ENCODE measurements at places on chromosomes 16 and 17.

DNA sequence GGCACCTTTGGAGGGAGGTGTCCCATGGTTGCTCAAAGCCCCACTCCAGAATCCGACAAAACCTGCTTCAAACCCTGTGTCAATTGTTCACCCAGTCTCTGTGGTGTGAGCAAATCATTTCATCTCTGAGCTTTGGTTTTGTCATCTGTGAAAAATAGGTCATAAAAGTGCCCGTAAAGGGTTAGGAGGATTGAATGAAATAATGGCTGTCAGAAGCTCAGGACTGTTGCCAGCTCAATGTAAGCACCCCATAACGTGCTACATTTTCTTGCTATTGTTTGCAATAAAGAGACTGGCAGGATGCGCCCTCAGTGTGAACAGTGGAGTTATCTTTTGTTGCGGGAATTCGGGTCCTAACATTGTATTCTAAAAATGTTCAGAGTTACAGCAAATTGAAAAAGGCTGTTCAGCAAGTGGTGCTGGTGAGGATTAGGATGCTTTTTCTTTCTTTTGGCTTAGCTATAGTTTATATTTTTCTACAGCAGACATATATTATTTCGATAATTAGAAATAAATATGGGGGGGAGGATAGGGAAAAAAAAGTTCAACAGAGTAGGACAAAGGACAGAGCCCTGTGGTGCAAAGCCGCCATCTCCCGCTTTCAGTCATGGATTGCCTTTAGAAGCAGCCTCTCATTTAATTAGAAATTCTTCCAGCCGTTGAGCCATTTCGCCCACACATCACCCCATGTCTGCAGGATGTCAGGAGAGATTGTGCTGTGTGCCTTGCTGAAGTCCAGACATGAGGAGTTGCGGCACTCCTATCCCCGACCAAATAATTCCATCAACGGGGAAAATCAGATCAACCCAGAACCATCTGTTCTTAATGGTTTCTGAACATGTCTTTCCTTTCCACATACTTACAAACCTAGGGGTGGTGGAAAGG, 20.9 kb upstream of the PYY start:
- no peak for DNase-seq

DNA sequence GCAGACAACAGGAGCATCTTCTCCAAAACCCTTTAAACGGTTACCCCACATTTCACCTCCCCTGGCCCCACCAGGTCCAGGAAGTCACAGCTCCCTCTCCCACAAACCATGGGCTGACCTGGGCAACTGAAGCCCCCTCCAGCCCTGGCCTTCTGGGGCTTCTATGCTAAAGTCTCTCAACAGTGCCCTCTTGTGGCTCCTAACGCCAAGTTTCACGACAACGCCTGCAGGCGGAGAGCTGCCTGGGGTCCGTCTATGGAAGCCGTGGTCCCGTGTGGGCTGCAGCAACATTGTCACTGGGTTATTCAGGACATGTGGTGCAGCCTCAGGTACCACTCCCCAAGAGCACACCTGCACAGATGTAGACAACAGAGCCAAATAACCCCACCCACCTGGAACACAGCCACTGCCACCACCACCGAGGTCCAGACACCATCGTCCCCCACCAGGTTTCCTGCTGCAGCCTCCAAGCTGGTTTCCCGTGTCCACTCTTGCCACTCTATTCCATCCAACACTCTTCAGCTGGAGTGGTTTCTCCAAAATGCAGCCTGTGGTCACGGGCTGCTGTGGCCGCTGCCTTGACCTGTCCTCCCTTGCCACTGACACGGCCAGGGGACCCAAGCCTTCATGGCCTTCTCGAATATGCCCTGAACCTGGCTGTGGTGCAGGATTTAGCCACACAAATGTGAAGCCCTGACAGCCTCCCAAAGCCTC, 19.1 kb downstream of the C16orf95 start:
- peak; percentile 70 for DNase-seq

- no peak for DNase-seq
These were observed 26.0 kb upstream of the ITGB4 start for GRCh38 chr17:75695141-75695829.

GRCh38 chr16:15879255-15879811, 9.1 kb downstream of the CEP20 start:
- DNase-seq: no peak

GRCh38 chr16:88524973-88525662, 45.1 kb upstream of the ZC3H18 start:
- DNase-seq: no peak

DNA sequence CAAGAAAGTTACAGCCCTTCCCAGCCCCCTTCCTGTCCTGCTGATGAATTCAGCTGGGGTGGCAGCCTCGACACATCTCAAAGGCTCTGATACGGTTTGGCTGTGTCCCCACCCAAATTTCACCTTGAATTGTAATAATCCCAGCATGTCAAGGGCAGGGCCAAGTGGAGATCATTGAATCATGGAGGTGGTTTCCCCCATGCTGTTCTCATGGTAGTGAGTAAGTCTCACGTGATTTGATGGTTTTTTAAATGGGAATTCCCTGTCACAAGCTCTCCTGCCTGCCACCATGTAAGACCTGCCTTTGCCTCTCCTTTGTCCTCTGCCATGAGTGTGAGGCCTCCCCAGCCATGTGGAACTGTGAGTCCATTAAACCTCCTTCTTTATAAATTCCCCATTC, 163.2 kb upstream of the FOXF1 start:
- no peak for DNase-seq

- DNase-seq: peak; percentile 38
These were observed 53.3 kb upstream of the ENDOV start for GRCh38 chr17:80361495-80362220.

GRCh38 chr16:50826797-50827316, 85.0 kb downstream of the CYLD start:
- DNase-seq: no peak

DNA sequence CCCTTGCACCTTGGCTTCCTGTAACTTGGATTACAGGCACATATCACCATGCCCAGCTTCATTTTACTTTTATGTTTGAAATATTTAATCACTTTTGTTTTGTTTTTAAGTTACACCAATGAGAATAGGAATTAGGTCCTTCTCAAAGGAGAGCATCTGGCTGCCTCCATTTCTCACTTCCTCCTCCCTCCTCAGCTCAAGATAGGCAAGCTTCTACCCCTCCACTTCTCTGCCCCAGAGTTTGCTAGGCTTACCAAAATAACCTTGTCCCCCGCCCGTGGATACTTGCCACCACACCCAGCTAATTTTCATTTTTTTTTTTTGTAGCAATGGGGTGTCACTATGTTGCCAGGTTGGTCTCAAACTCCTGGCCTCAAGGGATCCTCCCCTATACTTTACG, 17.9 kb downstream of the GABARAPL2 start:
- no peak for DNase-seq

- peak; percentile 88 for DNase-seq
These were observed 24.8 kb downstream of the ZFPM1 start for GRCh38 chr16:88477631-88478519.

- DNase-seq: peak; percentile 91
These were observed 2.2 kb downstream of the ZNF276 start for GRCh38 chr16:89723279-89724250.

GRCh38 chr17:43928609-43929008, 13.7 kb downstream of the PPY start:
- no peak for DNase-seq

GRCh38 chr17:72134608-72135394, 14.0 kb downstream of the SOX9 start:
- no peak for DNase-seq

Measured in spleen (tissue), 13 donors.